ENCODE measurements at places on chromosomes 1 and 21.

GRCh38 chr1:238196516-238196915, 305.8 kb upstream of the ZP4 start:
- DNase-seq: no peak

DNA sequence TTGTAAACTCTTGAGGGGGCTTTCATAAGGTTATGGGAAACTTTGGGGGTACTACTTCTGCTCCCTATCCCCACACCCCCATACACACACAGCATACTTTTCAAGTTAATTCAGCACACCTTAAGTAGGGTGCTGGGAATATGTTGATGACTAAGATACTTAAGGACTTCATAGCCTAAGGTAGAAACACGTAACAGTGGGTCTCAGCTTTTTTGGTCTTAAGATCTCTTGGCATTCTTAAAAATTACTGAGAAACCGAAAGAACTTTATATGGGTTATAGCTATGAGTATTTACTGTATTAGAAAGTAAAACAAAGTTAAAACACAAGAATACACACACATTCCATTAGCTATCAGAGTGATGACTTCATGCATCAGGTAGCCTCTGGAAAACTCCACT, 2.1 kb downstream of the OTUD3 start:
- no peak for DNase-seq

DNA sequence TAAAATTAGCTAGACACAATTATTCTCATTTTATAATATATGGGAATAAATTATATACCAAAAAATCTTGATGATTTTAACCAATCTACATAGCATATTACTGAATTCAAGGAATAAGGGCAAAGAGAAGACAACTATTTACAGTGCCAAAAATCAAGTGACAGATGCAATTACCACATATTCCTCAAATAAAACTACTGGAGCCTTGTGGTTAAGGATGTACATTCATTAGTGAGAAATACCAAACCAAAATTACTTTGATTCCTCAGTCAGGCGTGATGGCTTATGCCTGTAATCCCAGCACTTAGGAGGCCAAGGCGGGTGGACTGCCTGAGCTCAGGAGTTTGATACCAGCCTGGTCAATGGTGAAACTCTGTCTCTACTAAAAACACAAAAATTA, 68.8 kb upstream of the RBM34 start:
- no peak for DNase-seq

- DNase-seq: no peak
Measured at GRCh38 chr1:194795917-194796593, 1609.6 kb upstream of the B3GALT2 start.

DNA sequence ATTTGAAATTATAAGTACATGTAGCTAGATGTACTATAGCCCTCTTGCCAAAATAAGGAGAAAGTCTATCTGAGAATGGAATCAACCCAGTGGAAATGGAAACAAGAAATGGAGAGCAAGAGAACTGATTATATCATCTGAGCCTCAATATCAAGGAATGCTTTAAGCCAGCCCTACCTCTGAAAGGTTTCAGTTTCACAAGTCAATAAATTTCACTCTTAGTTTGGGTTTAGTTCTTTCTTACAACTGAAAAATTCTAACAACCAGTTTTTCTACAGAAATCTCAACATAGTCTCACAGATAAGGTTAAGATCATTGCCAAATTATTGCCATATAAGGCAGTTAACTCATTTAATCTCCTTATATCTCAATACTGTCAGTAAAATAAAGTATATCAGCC, 80.0 kb downstream of the EPS15 start:
- DNase-seq: no peak

GRCh38 chr1:147105909-147106308, 66.4 kb downstream of the PRKAB2 start:
- no peak for DNase-seq
